ENCODE measurements at places on chromosomes 16 and 17.

DNA sequence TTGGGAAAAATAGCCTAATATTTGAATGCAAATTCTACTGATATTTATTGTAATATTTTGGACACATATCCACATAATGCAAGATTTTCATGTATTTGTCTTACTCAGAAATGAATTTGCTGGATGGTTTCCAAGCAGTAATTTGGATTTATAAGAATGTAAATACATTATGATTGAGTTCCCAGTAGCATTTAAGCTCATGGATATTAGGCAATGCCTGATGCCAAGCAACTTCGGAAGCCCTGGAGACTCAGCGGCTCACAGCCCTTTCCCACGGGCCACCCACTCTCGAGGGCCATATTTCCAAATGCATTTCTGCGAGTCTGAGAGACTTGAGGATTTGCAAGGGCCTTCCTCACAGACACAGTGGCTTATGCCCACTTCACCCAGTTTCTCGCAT, 62.1 kb upstream of the MYOCD start:
- no peak for DNase-seq

- no peak for DNase-seq
Observed at GRCh38 chr16:68061396-68061795, 23.8 kb upstream of the NFATC3 start.

- no peak for DNase-seq
Observed at GRCh38 chr16:89828870-89829629, 775 bp downstream of the SPIRE2 start.

- DNase-seq: no peak
Observed at GRCh38 chr17:28240688-28241340, 78.2 kb upstream of the TMEM97 start.

GRCh38 chr17:15263206-15263579, 1.9 kb downstream of the PMP22 start:
- DNase-seq: peak; percentile 51

DNA sequence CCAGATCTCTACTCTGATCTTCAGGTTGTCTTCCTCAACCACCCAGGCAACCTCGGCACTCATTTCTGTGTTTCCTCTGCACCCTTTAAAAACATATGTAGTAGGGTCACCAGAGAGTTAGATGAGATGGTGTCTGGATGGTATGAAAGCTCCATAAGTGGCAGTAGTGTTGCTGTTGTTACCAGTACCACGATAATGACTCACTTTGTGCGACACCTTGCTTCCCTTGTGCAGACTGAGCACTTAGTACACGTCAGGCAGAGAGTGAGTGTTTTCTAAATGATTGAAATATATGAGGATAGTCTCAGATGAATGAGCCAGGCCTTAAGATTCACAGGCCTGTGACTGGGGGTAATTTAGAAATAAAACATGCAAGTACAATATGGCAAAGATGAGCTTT, 188.7 kb downstream of the MAF start:
- DNase-seq: no peak

GRCh38 chr17:75507733-75508719, 7.3 kb downstream of the CASKIN2 start:
- DNase-seq: no peak

DNA sequence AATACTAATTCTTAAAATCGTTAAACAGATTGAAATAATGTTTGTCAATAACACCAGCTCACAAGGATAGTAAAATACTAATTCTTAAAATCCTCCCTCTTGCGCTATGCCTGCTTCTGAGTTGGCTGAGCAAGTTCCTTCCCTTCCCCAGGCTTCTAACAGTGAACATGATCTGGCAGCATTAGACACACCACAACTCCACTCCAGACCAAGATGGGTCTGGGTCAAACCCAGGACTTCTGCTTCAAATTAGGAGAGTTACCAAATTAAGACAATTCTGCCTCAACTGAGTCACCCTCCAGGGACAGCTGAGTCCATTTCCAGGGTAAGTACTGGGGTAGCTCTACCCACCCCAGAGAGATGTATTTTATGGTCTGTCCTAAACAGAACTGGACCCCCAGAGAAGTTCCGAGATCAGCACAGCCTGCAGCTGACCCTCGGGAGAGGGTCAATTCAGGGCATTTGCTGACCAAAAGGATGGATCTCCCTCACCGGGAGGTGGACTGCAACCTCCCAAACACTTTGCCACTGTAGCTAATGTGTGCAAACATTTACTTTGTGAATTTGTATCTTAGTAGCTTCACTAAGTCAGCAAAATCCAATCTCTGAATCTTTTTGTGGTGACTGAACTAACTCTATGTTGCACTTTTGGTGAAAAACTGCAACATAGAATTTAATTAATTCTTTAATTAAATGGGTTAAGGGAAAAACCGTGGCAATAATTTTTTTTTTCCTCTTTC, 48.8 kb downstream of the ADCY9 start:
- no peak for DNase-seq

DNA sequence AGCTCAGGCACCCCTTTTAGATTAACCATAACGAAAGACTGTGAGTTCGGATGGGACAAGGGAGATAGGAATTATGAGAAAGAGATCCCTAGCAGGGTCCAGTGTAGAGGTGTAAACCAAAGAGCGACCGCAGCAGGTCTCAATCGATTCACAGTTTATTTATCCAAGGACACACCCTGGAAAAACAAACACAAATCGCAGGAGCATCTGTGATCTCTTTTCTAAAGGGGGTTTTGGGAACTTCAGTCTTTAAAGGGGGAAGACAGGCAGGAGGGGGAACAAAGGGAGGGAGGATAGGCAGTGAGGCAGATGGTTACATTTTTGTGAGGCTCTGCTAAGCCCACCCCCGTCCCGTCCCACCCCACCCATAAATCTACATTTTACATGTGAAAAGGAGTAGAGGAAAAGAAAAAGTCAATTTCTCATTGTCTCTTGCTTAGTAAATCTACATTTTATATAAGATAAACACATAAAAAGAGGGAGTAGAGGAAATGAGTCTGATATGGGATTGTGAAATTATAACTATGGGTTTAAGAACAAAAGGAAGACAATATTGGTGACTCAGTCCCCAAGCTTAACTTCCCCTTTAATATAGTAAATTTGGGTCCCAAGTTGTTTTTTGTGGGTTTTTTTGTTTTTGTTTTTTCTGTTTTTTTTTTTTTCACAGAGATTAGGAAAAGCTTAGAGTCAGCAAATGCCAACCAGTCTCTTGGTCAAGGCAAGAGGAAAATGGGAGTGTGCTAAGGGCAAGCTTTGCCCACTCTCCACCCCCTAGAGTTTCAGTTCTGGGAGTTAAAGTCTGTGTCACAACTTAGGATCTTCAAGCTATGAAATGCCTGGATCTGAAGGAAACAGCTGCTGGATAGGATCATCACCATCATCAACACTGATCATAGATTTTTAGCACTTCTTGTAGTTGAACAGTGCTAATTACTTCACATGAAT, 160.9 kb upstream of the CDH5 start:
- no peak for DNase-seq

All from amniotic stem cell (primary cell).